ENCODE measurements at places on chromosomes 7 and 10.
A peak's percentile ranks its signal among the peaks of the same experiment; 100 is the strongest.

DNA sequence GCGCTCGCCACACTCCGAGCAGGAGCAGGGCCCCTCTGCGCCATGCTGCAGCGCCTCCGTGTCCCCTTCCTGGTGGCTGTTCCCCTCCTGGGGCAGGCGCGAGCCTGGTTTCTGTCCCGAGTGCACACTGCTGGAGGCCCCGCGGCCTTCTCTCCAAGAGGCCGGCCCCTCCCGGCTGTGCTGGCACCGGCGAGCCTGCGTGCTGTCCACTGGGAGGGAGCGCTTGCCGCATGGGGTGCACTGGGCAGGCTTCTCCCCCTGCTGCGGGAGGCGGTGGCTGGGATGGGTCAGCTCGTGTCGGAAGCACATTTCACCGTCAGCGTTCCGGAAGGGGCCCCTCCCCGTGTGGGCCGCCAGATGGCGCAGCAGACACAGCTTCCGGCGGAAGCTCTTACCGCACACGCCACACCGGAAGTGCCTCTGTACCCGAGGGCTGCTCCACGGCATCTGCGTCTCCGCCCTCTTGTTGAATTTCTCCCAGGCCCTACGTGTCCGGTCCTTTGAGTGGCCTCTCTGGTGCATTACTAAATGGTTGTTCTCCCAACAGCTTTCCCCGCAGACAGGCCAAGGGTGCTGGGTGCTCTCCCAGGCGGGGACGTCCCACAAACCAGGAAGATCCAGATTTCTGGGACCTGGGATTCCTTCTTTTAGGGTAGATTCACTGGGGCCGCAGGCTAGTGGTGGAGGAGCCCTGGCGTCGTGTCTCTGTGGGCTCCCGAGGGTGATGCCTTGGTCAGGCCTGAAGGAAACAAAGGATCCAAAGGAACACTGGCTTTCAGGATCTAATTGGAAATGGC lies 18.7 kb downstream of the ZNF786 start:
- no peak for DNase-seq

- no peak for DNase-seq
Measured at GRCh38 chr7:101875283-101875846, 57.9 kb downstream of the CUX1 start.

DNA sequence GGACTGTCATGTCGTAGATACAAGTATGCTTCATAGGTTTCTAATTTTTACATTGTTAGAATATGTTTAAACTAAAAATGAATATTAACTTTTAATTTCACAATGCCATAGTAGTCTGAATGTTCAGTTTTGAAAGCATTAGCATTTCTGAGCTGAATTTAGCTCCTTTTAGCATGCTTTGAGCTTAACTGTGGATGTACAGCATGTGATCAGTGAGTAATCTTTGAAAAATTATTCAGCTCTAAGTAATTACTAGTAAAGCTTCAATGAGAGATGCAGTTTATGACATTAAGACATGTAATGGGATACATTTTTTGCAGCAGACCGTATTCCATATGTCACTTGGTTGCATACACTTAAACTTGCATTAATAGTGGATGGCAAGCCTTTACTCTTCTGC lies 114.1 kb upstream of the WNT16 start:
- DNase-seq, result no peak

GRCh38 chr10:45091968-45092367 lies 91.2 kb downstream of the ZNF22 start:
- DNase-seq, result no peak

DNA sequence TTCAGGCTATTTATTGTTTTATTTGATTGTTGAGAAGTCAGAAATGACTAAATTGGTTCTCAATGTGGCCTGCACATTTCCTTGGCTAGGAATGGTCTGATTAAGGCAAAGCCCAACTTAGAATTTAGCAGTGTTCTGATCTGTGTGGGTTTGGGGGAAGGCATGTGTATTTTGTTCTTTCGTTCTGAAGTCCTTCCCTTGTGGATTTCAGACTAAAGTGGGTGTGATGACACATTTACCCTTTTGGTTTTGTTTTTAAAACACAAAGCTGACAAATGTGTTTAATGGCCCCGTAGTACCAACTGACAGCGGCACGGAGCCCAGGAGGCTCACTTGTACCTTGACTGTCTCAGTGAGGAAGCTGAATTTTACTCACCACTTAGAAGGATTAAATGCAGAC lies 452.3 kb upstream of the GALNT17 start:
- DNase-seq, result no peak

DNA sequence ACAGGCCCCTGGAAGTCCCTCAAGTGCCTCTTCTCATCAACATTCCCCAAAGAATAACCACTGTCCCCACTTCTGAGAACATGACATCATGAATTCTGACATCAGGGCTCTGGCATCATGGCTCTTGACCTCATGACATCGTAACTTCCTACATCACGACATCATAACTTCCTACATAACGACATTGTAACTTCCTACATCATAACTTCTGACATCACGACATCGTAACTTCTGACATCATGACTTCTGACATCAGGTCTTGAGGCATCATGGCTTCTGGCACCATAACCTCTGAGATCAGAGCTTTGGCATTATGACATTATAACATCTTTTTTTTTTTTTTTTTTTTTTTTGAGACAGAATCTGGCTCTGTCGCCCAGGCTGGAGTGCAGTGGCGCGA lies 66.7 kb upstream of the FAM20C start:
- DNase-seq, result no peak

DNA sequence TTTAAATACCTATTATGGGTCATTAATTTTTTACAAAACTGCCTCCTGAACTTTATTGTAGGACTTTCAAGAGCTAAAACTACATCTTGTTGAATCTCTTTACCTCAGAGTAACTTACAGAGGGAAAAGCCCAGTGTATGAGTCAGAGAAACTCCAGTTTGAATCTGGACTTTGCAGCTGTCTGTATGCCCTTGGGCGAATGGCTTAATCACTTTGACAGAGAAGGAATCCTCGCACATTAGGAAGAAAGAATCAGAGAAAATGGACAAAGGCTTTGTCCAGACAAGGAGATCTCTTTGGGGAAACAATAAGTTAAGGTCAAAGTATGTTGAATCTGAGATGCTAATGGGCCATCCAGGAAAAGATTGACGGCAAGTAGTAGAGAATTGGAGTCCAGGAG lies 484.2 kb upstream of the CELF2 start:
- no peak for DNase-seq

DNA sequence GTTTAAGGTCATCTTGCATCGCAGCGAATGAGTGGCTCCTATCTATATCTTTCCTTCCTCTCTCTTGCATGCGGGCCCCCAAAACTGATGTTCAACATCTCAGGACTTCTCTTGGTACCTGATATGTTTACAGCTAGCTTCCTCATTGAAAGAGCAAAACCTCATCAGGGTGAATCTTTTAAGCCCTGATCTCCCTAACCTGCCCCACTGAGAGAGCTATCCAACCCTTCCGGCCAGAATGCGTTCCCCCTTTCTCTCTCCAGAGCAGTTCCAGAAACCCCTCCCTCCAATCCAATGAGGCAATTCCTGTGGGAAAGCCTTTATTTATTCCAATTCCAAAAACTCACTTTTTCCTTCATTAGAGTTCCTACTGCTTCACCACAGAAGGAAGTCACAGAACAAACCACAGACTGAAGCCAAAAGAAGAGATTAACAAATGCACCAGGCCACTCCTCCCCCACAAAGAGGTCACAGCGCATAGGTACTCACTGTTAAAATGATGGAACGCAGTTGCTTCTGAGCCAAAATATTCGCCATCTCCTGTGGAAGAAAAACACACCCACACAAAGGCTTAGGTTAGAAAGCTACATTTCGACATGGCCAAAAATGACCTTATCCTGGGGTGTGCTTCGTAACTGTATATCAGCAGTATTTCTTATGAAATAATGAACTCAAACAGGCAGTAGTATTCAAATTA lies 232.4 kb downstream of the ELMO1 start:
- DNase-seq, result no peak

GRCh38 chr10:79243181-79244067 lies 103.8 kb upstream of the PPIF start:
- DNase-seq, result peak; percentile 22

DNA sequence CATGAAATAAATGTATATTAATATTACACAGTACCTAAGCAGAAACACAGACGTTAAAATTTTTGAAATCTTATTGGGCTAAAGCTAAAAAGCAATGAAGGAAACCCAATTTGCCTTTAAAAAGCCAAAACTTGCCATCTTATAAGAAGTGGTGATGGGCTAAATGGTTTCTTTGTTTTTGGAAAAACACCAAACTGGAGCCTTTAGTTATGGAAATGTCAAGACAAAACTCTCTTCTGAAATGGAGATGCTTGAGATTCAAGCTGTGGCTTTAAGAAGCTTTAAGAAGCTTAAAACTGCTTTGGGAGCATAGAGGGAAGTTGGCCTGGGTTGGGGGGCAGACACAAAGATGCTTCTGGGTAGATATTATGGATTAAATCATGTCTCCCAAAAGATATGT lies 277.0 kb downstream of the GFRA1 start:
- DNase-seq, result no peak

DNA sequence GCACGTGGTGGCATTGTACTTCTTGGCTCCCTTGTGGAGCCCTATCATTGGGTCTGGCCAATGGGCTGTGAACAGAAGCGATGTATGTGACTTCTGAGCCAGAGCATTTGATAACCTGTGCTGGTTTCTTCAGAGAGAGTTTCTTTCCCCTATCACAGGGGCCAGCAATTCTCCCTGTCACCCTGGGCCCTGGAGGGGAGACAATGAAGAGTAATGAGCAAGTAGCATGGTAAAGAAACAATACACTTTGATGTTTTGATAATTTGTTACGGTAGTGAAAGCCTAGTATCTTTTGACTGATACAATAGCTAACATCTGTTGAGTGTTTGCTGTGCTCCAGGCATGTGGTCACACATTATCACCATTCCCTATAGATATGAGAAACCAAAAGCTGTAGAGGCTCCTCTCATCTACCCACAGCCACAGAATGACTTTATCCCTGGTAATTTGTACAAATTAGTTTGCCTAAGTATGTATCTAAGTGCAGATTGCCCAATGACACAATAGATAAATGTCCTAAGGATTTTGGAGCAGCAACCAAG lies 113.4 kb upstream of the SVIL start:
- DNase-seq, result no peak

DNA sequence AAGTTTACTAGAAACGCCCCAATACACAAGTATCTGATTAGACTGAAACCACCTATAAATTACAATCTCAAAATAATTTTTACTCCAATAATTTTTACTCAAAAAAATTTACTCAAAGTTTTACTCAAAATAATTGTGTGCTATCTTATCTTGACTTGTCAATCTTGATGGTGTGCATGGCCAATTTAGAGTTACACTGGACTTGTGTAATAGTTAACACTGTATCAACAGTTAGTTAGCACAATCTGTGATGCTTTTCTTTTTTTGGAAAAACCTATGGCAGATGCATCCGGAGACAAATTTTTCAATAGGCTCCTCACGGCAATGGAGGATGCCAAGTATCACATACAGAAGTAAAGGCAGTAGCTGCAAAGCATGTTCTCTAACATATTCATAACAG lies 24.9 kb downstream of the LMOD2 start:
- no peak for DNase-seq

GRCh38 chr7:71385330-71385729 lies 253.4 kb downstream of the GALNT17 start:
- DNase-seq, result no peak

GRCh38 chr7:142375710-142376313 lies 118.0 kb upstream of the PRSS58 start:
- peak; percentile 70 for DNase-seq

DNA sequence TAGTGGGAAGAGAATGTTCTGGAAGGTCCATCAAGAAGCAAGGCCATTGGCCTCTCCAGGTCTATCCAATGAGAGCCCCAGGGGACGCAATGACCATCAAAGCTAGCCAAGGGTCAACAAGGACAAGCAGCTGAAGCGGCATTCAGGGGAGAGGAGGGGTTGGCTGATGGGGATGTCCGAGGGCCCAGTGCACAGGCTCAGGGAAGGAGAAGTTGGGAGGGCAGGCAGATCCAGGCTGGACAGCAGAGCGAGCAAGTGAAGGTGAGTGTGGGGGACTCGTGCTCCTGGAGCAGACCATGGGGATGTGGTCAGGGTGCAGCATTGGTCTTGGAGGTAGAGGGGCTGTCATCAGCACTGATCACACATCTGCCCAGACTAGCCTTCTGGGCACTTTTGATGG lies 275.4 kb upstream of the TCERG1L start:
- no peak for DNase-seq

DNA sequence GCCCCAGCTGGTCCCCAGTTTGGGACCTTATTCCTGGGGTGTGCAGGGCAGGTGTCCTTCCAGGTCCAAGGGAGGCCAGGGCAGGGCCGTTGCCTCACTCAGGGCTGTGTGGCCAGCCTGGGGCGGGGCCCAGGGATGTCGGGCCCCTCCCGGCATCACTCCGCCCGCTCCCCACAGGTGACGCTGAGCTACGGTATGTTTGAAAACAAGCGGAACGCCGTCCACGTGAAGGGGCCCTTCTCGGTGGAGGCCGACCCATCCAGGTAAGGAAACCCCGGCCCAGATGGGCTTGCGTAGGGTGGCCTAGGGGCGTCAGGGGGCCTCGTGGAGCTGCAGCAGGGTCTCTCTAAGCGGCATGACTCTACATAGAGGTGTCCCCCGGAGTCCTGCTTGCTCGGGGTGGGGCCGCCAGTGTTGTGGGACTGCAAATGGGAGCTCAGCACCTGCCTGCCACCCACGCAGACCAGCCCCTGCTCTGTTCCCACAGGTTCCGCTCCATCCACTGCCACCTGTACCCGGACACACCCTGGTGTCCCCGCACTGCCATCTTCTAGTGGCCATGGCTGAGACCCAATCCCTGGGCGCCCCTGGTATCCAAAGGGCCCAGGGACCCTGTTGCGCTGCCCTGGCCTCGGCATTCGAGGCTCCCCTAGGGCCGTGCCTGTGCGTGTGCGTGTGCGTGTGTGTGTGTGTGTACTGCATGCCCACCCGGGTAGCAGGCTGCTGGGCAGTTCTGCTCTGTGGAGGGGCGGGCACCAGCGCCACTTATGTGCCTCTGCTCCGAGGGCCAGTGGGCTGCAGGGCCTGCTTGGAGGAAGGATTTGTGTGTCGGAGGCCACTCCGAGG lies 7.3 kb downstream of the LFNG start:
- no peak for DNase-seq

- no peak for DNase-seq
Measured at GRCh38 chr10:121065330-121065729, 214.2 kb downstream of the WDR11 start.

- no peak for DNase-seq
Measured at GRCh38 chr10:97427571-97428179, 1.7 kb downstream of the PGAM1 start.

DNA sequence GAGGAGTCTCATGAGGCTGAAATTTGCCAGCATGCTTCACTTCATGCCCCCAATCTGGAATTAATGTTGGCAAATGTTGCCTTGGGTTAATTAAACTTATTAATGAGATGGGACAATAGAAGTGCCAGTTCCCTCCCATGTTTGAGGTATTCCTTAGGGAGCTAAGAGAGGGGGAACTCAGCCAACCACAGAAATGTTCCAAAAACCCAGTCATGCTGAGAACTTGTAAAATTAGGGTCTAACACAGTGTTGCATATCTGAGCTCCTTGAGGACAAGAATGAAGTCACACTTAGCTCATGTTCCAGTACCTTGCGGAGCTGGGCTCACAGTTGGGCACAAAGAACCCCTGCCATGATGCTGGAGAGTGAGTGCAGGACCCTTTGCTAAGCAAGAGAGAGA lies 89.4 kb downstream of the OAT start:
- no peak for DNase-seq

GRCh38 chr10:123556736-123557135 lies 109.4 kb upstream of the GPR26 start:
- DNase-seq, result no peak

GRCh38 chr7:4077980-4078379 lies 604.1 kb upstream of the FOXK1 start:
- no peak for DNase-seq

Measured in GF-D8 (cell line).